ENCODE measurements at places on chromosomes 3 and 15.

GRCh38 chr3:63559884-63560283, 92.6 kb upstream of the SNTN start:
- DNase-seq: no peak

- no peak for DNase-seq
Measured at GRCh38 chr3:112132975-112133448, at the start of gene GCSAM. Gene GCSAM, minus strand, starts transcription at chr3:112133248. Its CDS starts 128 bp downstream, at chr3:112133120.

GRCh38 chr3:171277456-171278298, 182.5 kb downstream of the TNIK start:
- no peak for DNase-seq

GRCh38 chr15:82129149-82129692, 83.4 kb upstream of the MEX3B start:
- DNase-seq: no peak

- DNase-seq: no peak
Measured at GRCh38 chr3:31114929-31115283, 220.4 kb upstream of the GADL1 start.

GRCh38 chr15:36359286-36359685, 220.1 kb upstream of the CDIN1 start:
- DNase-seq: no peak

GRCh38 chr3:59559721-59560435, 510.1 kb upstream of the CFAP20DC start:
- no peak for DNase-seq

DNA sequence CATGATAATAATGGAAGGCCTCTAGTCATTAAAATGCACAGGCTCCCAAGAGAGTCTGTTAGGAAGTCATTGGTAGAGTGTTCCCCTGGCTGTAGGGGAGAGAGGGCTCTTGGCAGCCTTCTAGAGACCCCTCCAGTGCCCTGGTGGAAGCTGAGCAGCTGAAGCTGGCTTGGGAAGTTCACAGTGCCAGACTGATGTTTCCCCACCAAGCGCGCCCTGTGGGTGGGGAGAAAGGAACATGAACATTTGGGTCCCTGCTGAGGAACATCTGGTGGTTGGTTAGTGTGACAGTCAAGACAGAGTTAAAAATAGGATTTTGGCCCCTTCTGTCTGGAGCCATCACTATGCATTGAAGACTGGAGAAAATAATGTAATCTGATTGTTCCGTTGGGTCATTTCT, 37.1 kb upstream of the RGMA start:
- DNase-seq: no peak

GRCh38 chr15:92455271-92455670, 61.6 kb downstream of the ST8SIA2 start:
- DNase-seq: no peak

Data from thoracic aorta (tissue), 2 donors.